ENCODE measurements at places on chromosomes 1 and 21. TPM values are rescaled to one million over a fixed set of nuclear protein-coding genes. Genes with fewer than 3 reads are reported as not detected.

DNA sequence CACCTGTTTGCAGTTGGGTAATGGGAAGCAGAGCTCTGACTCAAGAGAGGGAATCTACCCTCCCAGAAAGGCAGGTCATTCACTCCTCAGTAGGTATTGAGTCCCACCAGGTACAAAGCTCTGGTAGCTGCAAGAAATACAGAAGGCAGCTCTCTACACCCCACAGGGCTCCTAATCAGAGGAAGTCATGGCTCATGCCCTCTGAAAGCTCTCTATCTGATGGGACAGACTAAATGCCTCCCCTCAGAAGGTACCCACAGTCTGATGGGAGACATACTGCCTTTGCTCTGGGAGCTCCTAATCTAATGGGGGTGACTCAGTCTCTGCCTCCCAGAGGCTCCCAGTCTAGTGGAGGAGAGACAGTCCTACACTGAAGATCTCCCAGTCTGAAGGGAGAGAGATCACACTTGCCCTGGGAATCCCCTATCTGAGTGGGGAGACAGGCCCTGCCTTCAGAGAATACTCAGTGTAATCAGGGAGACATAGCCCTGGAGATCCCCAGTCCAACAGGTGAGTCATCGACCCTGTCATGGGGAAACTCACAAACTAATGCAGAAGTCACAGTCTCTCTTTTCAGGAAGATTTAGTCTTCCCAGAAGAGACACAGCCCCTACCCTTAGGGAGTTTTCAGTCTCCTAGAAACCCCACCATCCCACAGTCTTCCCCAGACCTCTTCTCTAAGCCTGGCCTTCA is 23.7 kb downstream of the CAMK1G start:
- peak; percentile 70 for DNase-seq

DNA sequence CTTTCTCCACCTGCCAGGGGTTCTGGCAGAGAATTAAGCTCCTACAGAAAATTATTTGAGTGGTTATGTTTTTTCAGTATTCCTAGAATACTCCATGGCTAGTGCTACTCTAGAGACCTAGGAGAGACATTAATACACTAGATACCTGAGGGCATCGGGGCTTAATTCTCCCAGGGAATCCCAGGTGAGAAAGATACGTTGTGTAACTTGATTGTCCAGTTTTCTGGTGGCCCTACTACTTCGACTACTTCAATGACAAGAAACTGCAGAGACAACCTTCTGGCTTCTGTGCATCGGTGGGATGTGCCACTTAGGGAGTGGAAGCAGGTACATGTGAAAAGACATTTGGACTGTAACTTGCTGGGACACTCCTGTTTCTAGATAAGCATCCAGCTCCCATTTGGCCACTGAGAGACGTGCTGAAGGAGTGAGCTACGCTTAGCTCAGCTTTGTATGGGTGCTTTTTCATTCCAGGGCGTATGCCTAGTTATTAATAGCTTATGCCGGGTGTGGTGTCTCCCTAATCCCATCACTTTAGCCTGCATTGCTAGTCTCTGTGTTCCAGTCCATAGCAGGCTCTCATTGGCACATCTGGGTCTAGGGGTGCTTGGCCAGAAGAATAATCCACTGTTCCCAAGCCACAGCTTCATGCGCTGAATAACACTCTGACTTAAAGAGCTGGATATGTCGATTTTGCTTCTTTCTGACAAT is 300.7 kb downstream of the SIPA1L2 start:
- no peak for DNase-seq

DNA sequence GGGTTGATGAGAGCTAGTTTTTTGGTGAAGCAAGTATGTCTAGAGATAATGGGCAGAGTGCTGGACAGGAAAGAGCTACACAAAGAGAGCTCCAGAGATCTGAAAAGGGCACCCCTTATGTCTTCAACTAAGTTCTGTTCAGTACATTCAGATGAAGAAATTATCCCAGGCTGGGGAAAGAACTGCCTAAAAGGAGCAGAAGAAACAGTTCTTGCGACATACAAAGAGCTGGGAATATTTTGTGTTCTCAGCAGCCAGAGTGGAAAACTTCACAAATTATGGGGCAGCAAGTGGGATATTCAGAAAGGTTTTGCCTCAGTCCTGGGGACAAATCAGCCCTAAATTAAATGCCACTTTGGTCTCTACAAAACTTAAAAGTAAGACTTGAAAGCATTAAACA is 17.4 kb upstream of the CCN1 start:
- no peak for DNase-seq

- DNase-seq = no peak
These were observed 19.9 kb upstream of the LHX4 start for GRCh38 chr1:180210008-180210620.

DNA sequence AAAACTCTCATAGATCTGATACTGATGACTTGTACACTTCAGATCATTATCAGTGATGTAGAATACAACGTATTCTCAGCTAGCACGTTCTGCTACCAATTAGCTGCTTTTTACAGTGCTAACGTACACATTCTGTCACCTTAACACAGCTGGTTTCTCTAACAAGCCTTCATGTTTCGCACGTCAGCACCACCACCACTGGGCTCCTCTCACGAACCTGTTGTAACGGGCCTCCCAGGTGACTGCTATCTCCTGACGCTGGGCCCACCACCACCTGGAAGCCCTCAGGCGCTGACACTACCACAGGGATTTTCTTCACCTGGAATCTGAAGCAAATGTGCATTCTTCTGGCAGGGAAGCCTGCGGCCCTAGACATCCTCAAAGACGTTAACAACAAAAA is 19.8 kb downstream of the TOMM20 start:
- DNase-seq = no peak

DNA sequence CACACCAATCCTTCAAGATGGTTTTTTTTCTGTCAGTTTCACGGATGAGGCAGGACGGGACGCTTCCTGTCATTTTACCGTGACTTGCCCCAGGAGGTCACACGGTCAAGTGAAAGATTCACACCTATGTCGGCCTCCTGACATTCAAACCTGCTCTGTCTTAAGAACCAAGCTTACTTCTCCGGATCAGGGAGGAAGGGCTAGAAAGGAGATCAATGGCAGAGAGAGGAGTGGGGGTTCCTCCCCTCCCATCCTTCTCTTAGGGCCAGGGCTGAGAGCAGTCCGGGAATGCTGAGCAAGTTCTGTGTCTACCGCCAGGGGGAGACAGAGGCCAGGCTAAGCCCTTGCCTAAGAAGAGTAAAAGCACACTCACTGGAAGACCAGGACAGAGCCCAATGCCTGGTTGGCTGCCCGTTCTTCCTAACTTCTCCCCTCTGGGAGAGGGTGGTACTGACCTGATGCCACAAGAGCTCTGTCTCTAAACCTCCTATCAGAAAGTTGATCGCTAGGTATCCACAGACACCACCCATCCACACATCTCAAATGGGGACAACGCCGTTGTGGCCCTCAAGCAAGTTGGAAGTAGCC is 1.1 kb upstream of the PPM1J start:
- peak; percentile 89 for DNase-seq

DNA sequence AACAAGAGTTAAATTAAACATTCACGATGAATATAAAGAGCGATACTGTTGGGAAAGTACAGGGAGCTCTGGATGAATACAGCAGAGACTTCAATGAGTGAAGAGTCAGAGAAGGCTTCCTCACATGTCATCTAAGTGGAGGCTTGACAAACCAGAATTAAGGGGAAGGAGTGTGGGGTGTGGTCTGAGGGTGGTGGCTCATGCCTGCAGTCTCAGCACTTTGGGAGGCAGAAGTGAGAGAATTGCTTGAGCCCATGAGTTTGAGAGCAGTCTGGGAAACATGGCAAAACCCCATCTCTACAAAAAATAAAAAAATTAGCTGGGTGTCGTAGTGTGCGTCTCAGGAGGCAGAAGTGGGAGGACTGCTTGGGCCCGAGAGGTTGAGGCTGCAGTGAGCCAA is 8.7 kb downstream of the SDHB start:
- DNase-seq = no peak

- no peak for DNase-seq
These were observed 3.9 kb upstream of the RGS1 start for GRCh38 chr1:192571668-192572067.

DNA sequence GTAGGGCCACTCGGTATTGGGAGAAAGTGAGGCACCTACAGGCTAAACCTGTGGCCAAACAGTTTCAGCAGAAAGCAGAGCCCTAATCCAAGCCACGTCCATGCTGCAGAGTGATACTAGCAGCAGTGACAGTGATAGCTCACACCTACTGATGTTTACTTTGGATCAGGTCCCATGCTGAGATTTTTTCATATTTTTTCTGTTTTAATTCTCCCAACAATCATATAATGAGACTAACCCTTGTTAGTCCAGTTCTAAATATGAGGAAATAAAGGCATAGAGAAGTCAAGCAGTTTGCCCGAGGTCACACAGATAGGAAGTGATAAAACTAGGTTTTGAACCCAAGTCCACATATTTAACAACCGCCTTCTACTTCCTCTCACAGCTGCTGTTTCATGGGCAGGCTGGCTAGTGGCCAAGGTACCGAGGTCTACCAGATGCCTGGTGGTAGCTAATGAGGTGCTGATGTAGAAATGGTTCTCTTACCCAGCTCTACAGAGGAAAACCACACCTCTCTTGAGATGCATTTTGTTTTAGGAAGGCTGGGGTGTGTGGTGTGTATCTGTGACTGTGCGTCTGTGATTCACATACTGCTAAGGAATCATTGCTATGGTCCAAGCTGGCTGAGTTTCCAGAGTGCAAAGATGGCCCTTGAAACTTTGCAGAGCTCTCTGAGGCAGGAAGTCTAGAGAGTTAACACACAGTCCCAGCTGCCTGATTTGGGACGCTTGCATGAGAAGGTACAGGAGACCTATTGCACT is 80.3 kb upstream of the ARTN start:
- peak; percentile 19 for DNase-seq

GRCh38 chr1:25704267-25704691 is 87.7 kb downstream of the MAN1C1 start:
- peak; percentile 59 for DNase-seq

DNA sequence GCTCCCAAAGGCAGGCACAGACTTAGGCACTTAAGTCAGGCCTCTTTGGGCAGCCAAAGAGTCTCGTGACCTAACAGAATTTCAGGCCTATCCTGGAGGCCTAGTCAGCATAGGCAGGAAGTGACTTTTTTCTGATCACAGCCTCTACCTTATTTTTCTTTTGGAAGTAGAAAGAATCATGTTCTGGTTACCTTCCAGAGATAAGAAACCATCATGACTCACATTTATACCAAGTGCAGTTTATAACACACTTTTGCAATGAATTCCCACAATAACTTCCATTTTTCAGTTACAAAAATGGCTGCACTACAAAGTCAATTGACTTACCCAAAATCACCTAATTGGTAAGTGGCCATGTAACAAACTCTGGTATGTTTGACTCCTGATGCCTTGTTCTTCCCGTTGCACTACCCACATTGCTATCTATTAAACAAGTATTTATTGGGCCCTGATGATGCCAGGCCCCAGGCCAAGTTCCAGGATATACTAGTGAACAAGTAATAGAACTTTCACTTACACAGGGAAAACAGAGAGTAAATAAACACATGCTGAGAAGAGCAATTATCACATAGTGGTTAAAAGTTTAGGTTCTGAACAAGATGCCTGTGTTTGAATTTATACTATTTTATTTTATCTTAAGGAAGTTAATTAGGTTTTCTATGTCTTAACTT is 74.3 kb downstream of the SH3GLB1 start:
- no peak for DNase-seq

GRCh38 chr1:192061556-192061955 is 96.7 kb upstream of the RGS18 start:
- DNase-seq = no peak

DNA sequence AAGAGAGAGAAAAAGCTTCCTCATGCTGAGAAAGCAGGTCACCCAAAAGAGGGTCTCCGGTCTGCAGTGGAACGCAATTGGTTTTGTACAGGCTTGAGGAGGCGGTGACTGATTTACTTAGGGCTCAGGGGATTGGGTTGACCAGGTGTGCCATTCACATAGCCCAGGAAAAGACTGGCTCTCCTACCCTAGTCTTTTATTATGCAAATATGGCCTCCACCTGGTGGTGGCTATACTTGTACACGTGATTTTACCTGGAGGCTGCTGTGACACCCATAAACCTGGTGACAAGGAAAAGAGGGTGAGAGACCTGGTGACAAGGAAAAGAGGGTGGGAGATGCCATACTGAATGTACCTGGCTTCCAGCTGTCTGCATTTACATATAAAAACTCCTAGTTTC is 49.9 kb downstream of the DNTTIP2 start:
- no peak for DNase-seq

DNA sequence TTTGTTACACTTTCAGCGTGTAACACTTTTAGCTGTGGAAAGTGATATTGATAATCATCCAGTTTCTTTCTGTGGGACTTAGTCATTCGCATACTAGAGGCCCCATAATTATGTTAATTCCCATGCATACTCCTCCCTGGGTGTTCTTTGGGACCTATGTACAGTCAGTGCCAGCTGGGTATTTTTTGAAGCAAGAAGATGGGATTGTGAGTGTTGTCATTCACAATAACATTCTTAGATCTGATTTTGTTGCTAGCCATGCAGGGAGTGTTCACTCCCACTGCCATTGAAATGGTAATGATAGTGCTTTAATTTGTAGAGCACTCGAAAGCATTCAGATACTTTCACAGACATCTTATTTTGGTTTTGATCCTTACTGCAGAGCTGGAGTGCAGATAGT is 11.6 kb downstream of the SARS1 start:
- no peak for DNase-seq

GRCh38 chr1:19610282-19610981 is 33.7 kb upstream of the NBL1 start:
- DNase-seq = no peak

DNA sequence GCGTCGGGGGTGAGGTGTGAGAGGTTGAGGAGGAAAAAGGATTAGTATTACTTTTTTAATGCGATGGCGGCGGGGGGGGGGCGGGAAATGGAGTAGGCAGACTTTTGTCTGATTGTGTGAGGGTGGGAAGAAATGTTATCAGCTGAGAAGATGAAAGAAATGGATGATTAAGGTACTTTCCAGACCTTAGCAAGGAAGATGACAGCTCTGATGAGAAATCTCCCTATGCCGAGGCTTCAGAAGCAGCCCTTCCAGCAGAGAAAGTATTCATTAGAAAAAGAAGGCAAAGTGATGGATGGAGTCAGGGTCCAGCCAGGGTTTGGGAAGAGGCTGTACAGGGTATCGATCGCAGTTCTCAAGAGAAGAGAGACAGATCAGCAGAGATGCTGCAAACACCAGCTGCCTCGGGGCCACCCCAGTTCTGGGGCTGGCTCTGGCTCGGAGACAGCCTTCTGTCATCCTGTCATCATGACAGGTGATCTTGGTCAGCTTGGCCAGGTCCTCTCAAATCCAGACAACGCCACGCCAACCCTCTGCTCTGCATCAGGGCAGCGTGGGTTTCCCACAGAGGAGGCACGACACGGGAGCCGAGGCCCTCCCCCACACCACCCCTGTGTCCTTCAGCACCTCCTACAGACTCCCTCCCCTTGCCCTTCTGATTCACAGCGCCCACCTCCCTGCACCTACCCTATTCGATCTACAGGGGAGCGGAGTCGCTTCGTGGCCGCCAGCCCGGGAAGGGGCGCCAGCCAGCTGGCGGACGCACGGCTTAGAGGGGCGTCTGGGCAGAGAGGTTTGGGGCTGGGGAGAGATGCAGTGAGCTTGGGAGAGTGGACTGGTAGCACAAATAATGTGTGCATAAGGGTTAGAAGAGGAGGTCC is 674 bp upstream of the ATXN7L2 start:
- DNase-seq = peak; percentile 60

Gene SPRR4
- not detected for total RNA-seq

Gene C1orf141
- total RNA-seq = 0.11 TPM

Gene PDZK1IP1
- total RNA-seq = not detected
